ENCODE measurements at places on chromosomes 4 and X.

- DNase-seq = no peak
Measured at GRCh38 chr4:125642645-125643044, 327.9 kb downstream of the FAT4 start.

GRCh38 chrX:123960956-123961267 lies 594 bp upstream of the STAG2 start:
- DNase-seq = no peak

GRCh38 chr4:106929248-106929647 lies 106.9 kb downstream of the DKK2 start:
- DNase-seq = no peak

DNA sequence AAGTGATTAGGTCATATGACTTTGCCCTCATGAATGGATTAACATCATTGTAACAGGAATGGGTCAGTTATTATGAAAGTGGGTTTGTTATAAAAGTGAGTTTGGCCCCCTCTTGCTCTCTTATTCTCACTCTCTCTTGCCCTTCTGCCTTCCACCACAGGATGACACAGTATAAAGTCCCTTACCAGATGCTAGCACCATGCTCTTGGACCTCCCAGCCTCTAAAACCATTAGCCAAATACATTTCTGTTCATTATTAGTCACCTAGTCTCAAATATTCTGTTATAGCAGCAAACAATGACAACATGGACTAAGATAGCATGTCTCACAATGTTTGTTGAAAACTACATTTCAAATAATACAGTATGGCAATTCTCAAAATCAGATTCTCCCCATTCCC lies 59.7 kb downstream of the RWDD4 start:
- no peak for DNase-seq

All from breast epithelium (tissue), 4 donors.